ENCODE measurements at places on chromosomes 1 and 21.

GRCh38 chr1:66489972-66490601 lies 43.9 kb upstream of the SGIP1 start:
- no peak for DNase-seq

- no peak for DNase-seq
These were observed 21.4 kb downstream of the COL6A1 start for GRCh38 chr21:46002841-46003574.

GRCh38 chr1:42784946-42785693 lies at the start of gene TMEM269:
Gene TMEM269, plus strand, starts transcription at chr1:42784991. Its CDS starts 4,903 bp downstream, at chr1:42789894.
- DNase-seq = peak; percentile 78

DNA sequence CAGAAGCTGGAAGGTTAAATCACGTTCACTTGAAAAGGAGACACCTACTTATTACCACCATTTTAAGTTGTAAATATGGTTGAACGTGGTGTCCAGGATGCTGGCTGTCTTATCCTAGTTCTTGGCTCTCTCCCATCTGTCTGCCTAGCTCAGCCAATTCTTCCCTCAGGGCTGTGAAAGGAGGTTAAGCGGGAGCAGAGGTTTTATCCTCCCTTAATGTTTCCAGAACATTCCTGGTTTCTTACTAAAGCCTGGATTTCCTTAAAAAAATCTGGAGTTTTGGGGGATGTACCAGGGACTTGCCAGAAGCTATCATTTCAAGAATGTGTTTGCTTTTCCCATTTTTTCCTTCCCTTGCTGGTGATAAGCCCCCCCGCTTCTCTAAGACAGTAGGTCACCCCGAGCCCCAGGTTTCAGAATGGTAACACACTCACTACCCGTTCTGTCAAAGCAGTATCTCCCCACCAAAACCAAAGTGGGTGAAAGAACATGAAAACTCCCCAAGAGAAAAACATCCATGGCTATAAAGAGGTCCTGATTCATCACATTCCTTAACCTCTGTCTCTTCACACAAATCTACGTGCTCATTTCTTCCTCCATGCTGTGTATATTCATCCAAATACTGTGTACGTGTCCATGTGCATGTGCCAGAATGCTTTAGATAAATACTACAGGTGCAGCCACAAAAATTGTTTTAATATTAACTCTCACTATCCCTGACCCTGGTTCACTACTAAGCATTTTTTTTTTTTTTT lies 114.7 kb downstream of the MAP3K21 start:
- no peak for DNase-seq

DNA sequence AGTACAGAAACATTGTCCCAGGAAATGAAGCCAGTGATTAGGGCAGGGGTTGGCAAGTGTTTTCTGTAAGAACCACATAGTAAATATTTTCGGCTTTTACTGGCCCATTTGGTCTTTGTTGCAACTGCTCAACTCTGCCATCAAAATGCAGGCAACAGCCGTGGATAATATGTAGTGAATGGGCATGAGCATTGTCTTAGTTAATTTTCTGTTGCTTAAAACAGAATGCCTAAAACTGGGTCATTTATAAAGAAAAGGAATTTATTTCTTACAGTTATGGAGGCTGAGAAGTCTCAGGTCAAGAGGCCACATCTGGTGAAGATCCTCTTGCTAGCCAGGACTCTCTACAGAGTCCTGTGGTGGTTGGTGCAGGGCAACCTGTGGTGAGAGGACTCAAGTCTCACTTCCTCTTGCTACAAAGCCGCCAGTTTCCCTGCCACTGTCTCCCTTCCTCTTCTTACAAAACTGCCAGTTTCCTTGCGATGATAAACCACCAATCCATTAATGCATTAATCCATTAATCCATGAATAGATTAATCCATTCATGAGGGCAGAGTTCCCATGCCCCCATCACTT lies 166.4 kb downstream of the PSMG1 start:
- DNase-seq = no peak

- no peak for DNase-seq
These were observed 6.0 kb downstream of the CFAP74 start for GRCh38 chr1:1997576-1997975.

DNA sequence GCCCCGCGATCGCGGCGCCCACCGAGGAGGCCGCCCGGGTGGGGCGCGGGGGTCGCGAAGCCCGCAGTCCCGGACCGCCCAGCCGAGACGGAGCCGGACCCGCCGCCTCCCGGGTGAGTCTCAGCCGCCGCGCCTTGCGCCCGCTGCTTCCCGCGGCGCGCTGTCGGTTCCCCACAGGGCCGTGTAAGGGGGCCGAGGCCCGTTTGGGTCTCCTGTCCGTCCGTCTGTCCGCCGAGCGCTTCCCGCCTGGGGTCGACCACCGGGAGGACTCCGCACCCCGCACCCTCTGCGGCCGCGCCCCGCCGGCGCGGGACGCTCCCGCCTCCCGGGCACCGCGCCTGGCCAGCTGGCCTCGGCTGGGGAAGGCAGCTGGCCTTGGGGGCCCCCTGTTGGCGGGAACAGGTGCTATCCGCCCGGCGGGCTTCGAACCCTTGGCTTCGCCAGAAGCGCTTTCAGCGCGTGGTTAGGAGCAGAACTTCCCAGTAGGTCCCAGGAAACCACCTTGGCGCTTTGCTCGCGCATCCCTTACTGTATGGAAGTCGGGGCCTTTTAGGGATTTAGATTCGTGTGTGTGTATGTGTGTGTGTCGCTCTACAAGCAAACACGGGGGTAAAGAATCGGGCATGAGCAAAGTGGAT lies 414 bp downstream of the TMEM51 start:
- DNase-seq = peak; percentile 52

DNA sequence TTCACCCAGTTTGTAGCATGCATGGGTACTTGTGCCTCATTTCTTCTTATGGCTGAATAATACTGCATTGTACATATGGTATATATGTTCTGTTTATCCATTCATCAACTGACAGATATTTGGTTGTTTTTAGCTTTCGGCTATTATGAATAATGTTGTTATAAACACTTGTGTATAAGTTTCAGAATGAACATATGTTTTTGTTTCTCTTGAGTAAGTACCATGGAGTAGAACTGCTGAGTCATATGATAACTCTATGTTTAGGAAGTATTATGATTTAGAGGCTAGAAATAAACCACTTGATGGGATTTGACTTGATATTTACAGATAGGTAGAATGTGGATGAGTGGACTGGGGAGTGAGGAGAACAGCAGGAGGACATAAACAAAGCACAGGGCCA lies 48.6 kb downstream of the WNT2B start:
- DNase-seq = no peak

DNA sequence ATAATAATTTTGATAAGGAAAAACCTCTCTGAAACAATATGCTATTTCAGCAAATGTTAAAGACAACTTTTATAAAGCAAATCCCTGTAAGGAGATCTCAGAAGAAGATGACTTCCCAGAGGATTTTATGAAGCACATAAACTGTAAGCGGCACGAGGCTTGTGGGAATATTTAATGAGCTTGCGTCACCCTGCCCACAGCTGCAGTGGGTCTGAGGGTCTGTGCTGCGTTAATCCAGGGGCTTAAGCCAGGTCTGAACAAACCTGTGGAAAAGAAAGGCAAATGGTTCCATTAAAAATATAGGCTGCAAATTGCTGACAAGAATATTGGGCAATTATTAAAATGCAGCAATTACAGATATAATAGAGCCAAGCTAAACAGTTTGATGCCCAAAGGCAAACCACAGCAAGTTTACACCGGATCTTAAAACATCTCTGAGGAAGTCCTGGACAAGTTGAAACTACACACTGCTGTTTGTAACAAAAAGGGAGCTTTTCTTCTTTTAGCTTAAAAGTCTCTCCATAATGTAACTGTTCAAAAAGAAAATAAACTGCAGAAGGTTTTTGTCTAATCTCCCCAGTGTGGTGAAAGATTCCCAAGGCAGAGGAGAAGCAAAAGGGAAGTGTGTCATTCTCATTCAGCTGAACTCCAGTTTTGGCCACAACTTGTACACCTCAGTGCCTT lies 21.8 kb downstream of the TGFBR3 start:
- no peak for DNase-seq

GRCh38 chr1:206633708-206634121 lies 1.6 kb upstream of the DYRK3 start:
- no peak for DNase-seq

GRCh38 chr1:204466416-204467405 lies 27.9 kb downstream of the PIK3C2B start:
- no peak for DNase-seq

DNA sequence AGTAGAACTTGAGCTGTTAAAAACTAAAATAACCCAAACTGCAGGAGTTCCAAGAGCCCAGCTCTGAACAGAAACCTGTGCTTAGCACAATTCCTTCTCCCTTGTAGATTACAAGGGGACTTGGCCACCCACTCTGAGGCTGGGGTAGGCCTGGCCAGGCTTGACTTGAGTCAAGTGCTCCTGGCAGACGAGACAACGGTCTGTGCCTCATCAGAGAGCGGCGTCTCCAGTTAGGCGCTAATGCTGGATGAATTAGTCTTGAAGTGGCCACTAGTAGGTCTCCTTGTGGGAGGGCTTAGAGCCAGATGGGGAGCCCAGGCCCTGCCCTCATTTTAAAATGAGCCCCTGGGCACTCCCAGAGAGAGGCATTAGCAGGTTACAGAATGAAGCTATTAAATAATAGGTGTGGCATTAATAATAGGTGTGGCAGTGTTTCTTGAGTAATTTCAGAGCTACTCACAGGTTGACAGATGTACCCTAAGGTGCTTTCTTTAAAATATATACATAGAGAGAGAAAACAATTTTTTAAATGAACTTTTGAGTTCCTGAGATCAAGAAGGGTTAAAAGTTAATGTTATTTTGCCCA lies 1.1 kb downstream of the EEIG2 start:
- peak; percentile 68 for DNase-seq

DNA sequence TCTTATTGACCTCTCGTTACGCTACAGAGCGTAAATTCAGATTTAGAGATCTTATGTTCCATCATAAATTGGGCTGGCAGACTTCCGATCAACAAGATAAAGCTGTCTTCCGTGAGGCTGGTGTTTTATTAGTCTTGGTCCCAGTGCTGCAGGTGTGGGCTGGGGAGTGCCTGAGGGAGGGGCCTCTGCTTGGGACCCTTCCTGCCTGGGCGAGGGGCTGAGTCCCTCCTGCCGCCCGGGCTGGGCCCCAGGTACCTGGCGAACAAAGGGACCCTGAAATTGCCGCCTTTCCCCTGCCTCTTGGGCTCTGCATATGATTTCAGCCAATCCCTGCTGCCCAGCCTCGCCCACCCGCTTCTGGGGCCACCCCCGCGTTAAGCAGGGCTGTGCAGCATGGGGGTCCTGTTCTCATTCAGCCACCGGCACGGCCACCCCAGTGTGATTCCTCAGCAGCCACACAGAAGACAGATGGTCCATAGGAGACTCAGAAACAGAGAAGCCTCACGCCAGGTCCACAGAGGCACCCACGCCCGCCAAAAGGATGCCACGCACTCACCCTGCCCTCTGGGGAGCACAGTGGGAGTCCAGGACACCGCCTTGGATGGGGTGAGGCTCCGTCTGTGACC lies 6.1 kb upstream of the SAMD11 start:
- no peak for DNase-seq

DNA sequence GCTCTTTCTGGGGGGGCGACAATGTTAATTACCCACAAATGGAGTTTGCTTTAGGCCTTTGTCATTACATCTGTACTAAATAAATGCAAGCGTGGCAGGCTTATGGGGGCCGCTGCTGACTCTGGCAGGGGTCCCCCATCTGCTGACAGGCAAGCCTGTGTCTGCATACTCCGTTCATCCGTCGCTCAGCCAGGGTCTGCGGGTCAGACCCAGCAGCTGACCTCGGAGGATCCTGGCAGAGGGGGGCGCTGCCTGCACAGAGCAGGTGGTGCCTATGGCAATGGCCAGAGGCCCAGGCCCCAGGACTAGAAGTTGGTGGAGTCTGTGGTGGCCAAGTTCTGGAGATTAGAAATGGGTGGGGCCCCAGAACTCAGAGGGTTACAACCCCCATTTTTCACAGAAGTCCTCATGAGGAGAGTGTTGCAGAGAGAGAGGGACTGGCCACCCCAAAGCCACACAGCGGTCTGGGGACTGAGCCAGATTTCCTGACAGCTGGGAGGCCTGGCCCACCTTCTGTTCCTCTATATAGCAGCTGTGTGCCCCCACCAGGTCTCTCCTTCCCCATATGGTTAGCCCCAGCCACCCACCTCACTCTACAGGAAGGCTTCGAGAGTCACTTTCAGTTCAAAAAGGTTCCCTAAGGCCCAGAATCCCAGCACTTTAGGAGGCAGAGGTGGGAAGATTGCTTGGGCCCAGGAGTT lies 31.0 kb downstream of the TTC39A start:
- no peak for DNase-seq

- DNase-seq = no peak
These were observed 416.0 kb downstream of the SIPA1L2 start for GRCh38 chr1:232213928-232214327.

DNA sequence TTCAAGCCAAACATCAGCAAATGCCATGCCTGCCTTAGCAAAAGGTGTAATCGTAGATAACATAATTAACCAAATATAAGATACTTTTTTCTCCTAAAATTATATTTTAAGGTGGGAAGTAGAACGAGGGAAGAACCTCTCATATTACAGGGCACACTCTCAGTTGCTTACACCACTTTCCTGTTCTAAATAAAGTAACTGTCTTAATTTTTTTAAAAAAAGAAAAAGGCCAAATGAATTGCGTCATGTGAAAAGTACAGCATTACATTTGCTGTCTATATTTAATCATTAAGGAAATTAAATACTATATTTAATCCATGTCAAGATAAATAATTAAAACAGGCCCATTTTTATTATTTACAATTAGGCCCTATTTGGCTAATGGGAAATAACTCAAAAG lies 23.7 kb downstream of the JAK1 start:
- no peak for DNase-seq

GRCh38 chr1:43270421-43271095 lies 775 bp downstream of the TMEM125 start:
- peak; percentile 36 for DNase-seq

- DNase-seq = peak; percentile 13
These were observed 2.4 kb upstream of the PIK3R3 start for GRCh38 chr1:46134660-46135331.

GRCh38 chr1:84171481-84171880 lies 27.4 kb downstream of the PRKACB start:
- no peak for DNase-seq

- DNase-seq = no peak
These were observed 10.9 kb upstream of the GSTM3 start for GRCh38 chr1:109751531-109752260.

GRCh38 chr1:8402109-8402710 lies 84.3 kb downstream of the SLC45A1 start:
- DNase-seq = no peak

- no peak for DNase-seq
These were observed 97.7 kb upstream of the JUN start for GRCh38 chr1:58881471-58881994.
